ENCODE measurements at places on chromosomes 4 and X. TPM values are rescaled to one million over a fixed set of nuclear protein-coding genes. Genes with fewer than 3 reads are reported as not detected.

The BEX1 gene
- total RNA-seq = 0.15 TPM

The TLR6 gene
- total RNA-seq = 1.3 TPM

The VEGFC gene
- 37.2 TPM for total RNA-seq

The KIF4A gene
- total RNA-seq = 1.3 TPM

The FGFBP2 gene
- not detected for total RNA-seq

The ITGB1BP2 gene
- 1.0 TPM for total RNA-seq

The SRPK3 gene
- total RNA-seq = 0.58 TPM

The TMEM156 gene
- not detected for total RNA-seq

The PLXNA3 gene
- total RNA-seq = 24.0 TPM

The CCDC120 gene
- total RNA-seq = 0.83 TPM

The GRSF1 gene
- total RNA-seq = 90.8 TPM

The ADRA2C gene
- total RNA-seq = 0.50 TPM

The HS6ST2 gene
- under 0.01 TPM for total RNA-seq

The HGFAC gene
- not detected for total RNA-seq

The RBM10 gene
- 56.7 TPM for total RNA-seq

The RPS6KA6 gene
- 3.1 TPM for total RNA-seq

The SHROOM4 gene
- total RNA-seq = 0.44 TPM

The SPANXD gene
- not detected for total RNA-seq

The APLN gene
- 0.87 TPM for total RNA-seq

The SMIM31 gene
- not detected for total RNA-seq

The GEMIN8 gene
- 20.3 TPM for total RNA-seq

The PNMA6F gene
- total RNA-seq = not detected

The PCDH18 gene
- total RNA-seq = 382 TPM

The UGT2B7 gene
- total RNA-seq = not detected

The SMIM10L2A gene
- total RNA-seq = 1.2 TPM

The ZNF185 gene
- 1.5 TPM for total RNA-seq

The CD38 gene
- 0.33 TPM for total RNA-seq

The MTCP1 gene
- total RNA-seq = 9.5 TPM

The POLN gene
- 5.3 TPM for total RNA-seq

The TRAM1L1 gene
- total RNA-seq = 4.2 TPM

The AADAT gene
- 3.9 TPM for total RNA-seq

The UGT2B11 gene
- total RNA-seq = not detected

The CLCN4 gene
- 5.8 TPM for total RNA-seq

The NLRP2B gene
- total RNA-seq = not detected

The HSD17B13 gene
- 0.15 TPM for total RNA-seq

The CCDC158 gene
- under 0.01 TPM for total RNA-seq

The TCEAL3 gene
- total RNA-seq = 17.7 TPM

The SERTM2 gene
- total RNA-seq = under 0.01 TPM

The RHOXF2 gene
- not detected for total RNA-seq

The TBCK gene
- 53.8 TPM for total RNA-seq

The DAPP1 gene
- not detected for total RNA-seq

The SNX12 gene
- total RNA-seq = 88.8 TPM

The COL4A6 gene
- 1.5 TPM for total RNA-seq

The EDA2R gene
- 22.8 TPM for total RNA-seq

The PDE6B gene
- not detected for total RNA-seq

The STAP1 gene
- not detected for total RNA-seq

The RRH gene
- 0.17 TPM for total RNA-seq

The BEX2 gene
- 0.73 TPM for total RNA-seq

The BBS12 gene
- total RNA-seq = 6.1 TPM

The GBA3 gene
- total RNA-seq = not detected

The PDLIM3 gene
- total RNA-seq = 20.8 TPM

The SPANXN3 gene
- total RNA-seq = not detected

The EOLA2 gene
- total RNA-seq = 19.7 TPM
